ENCODE measurements at places on chromosomes 3 and 15.

DNA sequence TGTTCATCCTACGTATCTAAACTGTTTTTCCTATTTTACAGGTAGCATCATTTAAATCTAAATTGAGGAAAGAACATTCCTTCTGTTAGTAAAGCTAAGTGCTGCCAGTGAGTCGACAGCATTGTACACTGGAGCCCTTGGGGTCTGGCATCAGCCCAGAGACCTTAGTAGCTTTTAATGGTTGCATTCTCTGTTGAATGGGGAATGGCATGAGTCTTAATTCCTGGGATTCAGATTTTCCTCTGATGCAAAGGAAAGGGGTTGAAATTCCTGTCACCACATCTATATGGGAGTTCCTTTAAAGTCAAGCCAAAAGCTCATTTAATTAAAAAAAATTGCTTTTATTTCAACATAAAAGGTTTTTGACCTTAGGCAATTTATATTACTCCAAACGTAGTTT is 148.4 kb upstream of the GBE1 start:
- no peak for DNase-seq

DNA sequence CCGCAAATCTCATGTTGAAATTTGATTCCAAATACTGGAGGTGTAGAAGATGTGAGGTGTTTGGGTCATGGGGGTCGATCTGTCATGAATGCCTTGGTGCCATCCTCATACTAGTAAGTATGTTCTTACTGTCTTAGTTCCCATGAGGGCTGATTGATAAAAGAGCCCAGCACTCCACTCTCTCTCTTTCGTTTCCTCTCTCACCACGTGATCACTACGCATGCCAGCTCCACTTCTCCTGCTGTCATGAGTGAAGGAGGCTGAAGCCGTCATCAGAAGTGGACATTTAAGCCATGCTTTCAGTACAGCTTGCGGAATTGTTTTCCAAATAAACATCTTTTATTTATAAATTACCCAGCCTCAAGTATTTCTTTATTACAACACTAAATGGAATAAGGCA is 6.1 kb downstream of the OR5H15 start:
- DNase-seq = no peak

- no peak for DNase-seq
Measured at GRCh38 chr15:65512807-65513416, 4.6 kb downstream of the DPP8 start.

DNA sequence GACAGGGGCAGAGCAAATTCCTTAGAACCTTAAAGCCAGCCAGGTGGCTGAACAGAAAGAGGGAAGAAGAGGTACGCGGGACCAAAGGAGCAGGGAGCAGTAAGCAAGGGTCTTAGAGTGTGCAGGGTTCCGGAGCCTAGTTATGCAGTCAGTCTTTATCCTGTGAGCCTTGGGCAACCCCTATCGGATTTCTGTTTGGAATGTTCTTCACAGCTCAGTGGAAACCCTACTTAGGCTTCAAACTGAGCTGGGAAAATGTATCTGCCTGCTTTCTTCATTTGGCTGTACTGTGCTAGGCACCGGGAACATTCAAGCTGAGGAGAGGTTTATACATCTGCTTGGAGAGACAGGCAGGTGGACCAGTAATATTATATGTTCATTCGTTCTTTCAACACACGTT is 37.1 kb downstream of the PSMD6 start:
- DNase-seq = no peak

- DNase-seq = no peak
Measured at GRCh38 chr15:50009634-50010033, 109.4 kb downstream of the ATP8B4 start.

DNA sequence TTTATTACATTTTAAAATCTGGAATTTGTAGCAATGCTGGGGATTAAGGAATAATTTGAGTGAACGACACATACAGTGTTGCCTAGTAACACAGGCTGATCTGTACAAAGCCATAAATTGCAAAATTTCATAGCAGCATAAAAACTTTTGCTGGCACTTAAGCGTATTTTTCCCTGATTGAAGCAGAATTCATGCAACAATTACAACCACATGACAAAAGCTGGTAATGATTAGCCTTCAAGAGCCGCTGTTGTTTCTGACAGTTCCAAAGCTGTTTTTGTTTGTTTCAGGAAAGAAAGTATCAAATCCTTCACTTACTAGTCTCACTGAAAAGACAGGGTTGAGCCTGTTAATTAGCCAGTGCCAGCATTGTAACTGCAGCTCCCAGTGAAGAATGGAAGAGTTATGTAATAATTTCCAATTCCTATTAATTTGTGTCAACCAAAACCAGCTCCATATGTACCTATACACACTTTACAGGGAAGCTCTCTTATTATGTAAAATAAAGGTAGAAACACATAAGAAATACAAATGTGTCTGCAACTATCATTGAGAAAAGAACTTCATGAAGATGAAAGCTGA is 60.7 kb downstream of the AGTR1 start:
- no peak for DNase-seq

GRCh38 chr3:61901986-61902385 is 340.6 kb downstream of the PTPRG start:
- no peak for DNase-seq

- no peak for DNase-seq
Measured at GRCh38 chr15:20352241-20353200, 189.1 kb downstream of the GOLGA6L6 start.

- no peak for DNase-seq
Measured at GRCh38 chr3:100706365-100706764, 2.9 kb upstream of the TFG start.

- DNase-seq = no peak
Measured at GRCh38 chr15:63369296-63369695, 12.3 kb downstream of the CA12 start.

GRCh38 chr3:148873977-148874376 is 8.9 kb downstream of the CPA3 start:
- no peak for DNase-seq

DNA sequence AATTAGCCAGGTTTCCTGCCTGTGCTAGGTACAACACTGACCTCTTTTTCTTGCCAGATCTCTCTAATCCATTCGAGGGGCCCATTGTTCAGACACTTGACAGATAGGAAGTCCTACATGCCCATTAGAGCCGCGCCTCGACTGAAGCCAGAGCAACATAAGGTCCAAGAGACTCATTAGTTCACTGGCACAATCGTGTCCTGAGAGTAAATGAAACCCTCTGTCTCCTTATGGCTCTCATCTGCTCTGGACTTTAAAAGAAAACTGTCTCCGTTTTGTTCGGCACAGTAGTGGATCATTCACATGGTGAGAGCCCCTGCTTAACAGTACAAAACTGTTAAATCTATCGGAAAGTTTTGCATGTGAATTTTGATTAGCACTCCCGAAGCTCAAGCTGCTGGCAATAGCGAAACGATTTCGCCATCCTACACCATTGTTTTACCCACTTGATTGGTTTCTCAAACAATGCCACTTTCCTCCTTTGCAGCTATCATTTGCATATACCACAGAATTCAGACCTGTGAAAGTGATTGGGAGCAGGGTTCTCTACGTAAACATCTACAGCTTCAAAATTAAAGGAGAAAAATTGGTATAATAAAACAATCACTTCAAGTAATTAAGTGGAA is 19.0 kb upstream of the C15orf61 start:
- DNase-seq = no peak

GRCh38 chr3:15241341-15241740 is 35.3 kb downstream of the CAPN7 start:
- DNase-seq = peak; percentile 26

DNA sequence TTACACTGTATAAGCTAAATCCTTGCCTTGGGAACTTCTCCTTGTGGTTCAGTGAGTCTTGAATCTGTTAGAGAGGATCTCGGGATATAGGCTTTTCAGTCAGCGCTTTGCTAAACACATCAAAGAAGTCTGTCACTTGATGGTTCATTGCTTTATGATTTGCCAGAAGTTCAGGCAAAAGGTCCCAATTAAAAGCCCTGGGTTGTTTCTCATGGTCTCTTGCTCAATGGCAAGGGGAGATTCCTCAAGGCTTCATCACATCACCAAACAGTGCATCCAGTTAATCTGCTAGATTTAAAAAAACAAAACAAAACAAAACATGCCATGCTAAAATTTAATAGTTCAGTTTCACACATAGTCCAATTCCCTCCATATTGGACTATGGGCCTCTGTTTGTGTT is 114.8 kb downstream of the FILIP1L start:
- no peak for DNase-seq

- DNase-seq = no peak
Measured at GRCh38 chr3:149382101-149382467, 4.6 kb upstream of the TM4SF1 start.

Data from stimulated activated CD4-positive, alpha-beta T cell treated with anti-CD3 and anti-CD28 coated beads, Interleukin-4, amount 100 ng/mL, for 48 hours (primary cell).